Stimulated activated CD4-positive, alpha-beta T cell treated with anti-CD3 and anti-CD28 coated beads, Interleukin-1b, Interleukin-23, amount 100 ng/mL, for 1 hour (primary cell): ENCODE measurements at places on chromosomes 3 and 15.

GRCh38 chr3:24420224-24420623, 74.4 kb downstream of the THRB start:
- DNase-seq, result no peak

DNA sequence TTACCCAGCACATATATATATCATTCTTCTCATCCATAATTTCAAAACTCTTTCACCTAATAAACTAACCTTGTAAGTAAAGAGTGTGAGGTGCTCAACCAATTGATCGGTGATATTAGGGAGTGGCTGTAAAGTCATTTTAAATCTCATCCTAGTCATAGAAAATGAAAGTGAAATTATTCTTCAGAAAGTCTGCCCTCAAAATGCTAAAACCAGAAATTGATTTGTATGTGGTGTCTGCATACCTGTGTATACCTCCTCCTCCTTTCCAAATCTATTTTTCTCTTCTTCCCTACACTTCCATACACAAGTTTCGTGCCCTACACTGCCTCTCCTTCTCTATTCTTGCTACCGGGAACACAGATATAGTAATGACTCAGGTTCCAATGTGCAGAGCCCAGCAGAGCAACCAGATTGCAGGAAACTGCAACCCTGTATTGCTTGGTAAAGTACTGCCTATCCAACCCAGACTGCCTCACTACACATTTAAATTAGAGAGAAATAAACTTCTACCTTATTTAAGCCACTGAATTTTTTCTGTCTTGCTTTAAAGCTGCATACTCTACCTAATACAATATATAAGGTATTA, 7.4 kb upstream of the TBC1D5 start:
- DNase-seq, result no peak

- DNase-seq, result no peak
These were observed 1.3 kb downstream of the ALPK3 start for GRCh38 chr15:84818261-84819131.

DNA sequence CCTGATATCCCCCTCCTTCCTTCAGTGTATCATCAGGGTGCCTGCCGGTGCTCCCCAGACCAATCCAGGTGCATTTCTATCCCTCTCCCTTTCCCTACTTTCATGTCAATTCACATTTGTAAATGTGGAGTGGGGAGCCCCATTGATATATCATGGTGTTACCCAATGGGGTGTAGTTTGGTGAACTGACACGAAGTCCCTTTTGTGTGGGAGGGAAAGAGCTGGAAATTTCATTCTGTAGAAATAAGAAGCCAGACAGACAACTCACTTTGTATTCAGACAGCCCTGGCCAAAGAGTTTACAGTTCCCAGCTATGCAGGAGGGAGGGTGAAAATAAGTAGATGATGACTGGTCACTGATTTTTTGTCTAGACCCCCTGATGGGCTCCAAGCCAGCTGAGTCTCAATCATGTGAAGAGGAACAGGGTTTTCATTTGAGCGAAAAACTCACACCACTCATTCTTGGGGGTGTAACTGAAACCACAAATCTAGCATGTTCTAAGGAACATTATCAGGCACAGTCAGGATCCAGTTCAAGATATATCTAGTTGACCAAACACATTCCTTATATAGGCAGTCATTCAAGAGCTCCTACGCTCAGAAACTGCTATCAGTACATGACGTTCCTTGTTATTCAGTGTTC, 58.9 kb downstream of the LMCD1 start:
- DNase-seq, result no peak

- DNase-seq, result no peak
These were observed 11.3 kb downstream of the DUSP7 start for GRCh38 chr3:52044869-52045619.

DNA sequence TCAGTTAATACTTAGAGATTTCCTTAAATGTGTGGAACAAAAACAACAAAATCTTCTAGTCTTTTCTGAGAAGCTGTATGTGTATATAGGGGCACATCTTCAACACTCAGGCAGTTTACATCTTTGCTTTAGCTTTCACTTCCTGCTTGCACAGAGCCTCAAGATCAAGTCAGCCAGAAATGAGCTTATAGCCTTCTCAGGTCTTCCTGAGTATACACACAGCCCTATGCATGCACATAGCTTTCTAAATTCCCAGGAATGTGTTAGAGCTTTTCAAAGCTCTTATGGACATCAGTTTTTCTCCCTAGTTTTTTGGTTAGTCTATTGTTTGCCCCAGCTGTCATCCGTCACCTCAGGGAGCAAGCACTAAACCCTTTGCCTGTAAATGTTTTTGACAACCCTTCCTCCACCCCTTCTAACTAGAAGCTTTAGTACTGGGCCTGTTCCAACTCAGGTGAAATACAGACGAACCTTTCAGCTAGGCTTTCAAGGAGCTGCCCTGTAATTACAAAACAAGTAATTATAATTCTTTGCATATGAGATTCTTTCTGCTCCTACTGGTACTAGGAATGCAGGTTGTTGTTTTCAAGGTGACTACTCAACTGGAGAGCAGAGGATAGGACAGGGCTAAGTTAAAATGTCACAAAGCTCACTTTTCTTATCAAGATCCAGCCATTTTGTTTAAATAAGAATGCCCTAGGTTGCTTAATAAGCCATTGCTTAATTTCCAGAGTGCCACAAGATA, 22.6 kb upstream of the MTMR10 start:
- DNase-seq, result no peak

DNA sequence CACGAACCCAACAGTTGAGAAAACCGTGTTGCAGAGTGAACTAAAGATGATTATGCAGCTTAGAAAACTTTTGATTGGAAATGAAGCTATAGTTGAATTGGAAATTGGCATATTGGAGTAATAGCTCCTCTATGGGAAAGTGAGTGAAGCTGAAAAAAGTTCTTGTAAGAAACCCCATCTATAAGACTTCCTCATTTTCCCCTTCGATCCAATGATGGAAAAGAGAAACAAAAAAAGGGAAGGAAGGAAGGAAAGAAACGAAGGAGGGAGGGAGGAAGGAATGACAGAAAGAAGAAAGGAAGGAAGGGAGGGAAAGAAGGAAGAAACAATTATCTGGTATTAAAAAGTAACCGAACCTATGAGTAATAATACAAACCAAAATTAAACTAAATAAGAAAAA, 791.8 kb upstream of the NR2F2 start:
- DNase-seq, result no peak

DNA sequence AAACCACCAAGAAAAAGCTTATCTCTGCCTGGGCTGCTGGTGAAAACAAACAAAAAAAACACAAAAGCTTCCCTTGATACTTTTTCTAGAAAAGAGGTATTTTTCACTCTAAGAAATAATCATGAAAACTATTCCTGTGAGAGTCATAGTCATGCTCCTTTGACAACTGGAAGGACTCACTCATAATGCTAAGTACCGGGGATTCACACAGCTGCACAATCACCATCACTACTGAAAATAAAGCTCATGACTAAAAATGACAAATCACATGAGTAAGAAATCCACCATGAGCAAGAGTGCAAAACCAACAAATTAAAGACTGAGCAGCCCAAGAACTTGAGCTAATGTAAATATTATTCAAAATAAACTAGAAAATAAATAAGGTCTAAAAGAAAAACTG, 10.6 kb upstream of the POU1F1 start:
- no peak for DNase-seq

- DNase-seq, result no peak
These were observed 58.4 kb downstream of the NME9 start for GRCh38 chr3:138271189-138271794.

DNA sequence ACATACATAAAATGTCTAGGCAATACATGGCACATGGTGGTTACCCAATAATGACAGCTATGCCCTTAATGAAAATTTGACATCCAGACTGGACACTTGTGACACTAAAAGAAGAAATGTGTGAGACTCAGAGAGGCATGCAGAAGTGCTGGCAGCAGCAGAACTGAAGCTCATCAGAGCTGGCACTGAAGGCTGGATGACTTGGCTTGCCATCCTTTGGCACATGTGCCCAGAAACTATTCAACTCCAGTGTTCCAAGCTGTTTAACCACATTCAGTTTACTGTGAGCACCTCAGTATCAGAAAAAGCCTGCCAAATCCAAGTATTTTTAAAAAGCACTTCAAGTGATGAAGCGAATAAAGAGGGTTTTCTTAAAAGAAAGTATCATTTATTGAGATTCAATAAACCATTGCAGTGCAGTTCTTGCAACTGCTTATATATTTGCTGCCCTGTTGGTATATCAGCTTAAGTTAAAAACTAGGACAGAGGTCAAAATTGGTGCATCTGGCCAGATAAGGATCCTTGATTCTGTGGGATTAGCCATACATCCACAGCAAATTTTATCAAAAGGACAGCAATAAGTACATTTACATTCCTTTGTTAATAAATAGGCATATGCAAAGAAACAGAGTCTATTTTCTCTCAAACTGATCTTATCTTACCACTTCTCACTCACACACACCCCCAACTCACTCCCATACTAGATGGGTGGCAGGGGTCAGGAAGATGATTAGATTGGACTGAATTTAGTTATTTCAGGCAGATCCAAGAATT, 15.8 kb downstream of the IGSF11 start:
- no peak for DNase-seq

DNA sequence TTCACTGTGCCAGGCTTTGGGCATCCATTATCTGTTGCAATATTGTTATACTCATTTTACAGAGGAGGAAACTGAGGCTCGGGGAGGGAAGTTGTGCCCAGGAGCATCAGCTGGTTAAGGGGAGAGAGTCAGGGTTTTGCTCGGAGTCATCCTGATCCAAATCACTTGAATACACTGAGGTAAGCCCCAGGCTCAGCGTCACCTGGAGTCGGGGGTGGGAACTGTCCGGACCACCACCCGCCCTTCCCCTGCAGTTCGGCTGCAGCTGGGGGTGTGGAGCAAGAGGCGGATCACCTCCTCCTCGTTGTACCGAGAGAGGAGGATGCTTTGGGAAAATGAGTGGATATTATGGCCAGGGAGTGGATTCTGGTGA, 646 bp downstream of the HRH1 start:
- DNase-seq, result no peak

GRCh38 chr3:3015185-3016089, 94.7 kb downstream of the IL5RA start:
- DNase-seq, result no peak

- DNase-seq, result no peak
These were observed 39.6 kb upstream of the GYG1 start for GRCh38 chr3:148951599-148952361.

GRCh38 chr3:133474817-133475216, 75.0 kb downstream of the BFSP2 start:
- DNase-seq, result no peak

DNA sequence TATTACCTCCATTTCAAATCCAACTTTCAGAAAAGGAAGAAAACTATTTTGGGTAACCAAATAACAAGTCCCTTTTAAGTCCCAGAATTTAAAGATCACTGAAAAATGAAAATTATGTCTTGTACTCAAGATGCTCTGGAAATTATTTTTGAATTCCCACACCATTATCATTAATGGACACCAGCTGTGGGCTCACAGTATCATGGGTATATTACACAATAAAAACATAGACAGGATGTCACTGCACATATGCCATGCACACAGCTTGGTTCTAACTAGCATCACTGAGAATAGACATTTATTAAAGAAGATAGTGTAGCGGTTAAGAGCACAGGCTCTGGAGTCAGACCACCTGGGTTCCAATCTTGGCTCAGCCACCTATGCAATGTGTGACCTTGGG, 130.4 kb downstream of the FRMD5 start:
- DNase-seq, result no peak

GRCh38 chr3:129014793-129015345, 13.8 kb downstream of the EFCC1 start:
- no peak for DNase-seq

DNA sequence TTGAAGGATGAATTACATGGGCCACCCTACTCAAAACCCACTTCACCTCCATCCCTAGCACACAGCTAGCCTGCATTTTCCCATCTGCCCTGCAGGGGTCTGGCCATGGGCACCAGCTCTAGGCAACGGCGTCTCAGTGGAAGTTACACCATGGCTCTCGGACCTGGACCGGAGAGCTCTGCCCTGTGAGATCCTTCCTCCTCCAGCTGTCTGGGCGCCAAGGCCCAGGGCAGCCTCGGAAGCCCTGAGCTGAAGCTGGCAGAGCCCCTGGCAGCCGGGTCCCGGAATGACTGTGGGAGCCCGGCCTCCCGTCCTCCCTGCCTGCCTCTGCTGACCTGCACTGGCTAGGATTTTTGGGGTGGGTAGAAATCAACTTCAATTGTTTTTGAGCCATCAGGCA, 98.9 kb downstream of the CHSY1 start:
- DNase-seq, result no peak

DNA sequence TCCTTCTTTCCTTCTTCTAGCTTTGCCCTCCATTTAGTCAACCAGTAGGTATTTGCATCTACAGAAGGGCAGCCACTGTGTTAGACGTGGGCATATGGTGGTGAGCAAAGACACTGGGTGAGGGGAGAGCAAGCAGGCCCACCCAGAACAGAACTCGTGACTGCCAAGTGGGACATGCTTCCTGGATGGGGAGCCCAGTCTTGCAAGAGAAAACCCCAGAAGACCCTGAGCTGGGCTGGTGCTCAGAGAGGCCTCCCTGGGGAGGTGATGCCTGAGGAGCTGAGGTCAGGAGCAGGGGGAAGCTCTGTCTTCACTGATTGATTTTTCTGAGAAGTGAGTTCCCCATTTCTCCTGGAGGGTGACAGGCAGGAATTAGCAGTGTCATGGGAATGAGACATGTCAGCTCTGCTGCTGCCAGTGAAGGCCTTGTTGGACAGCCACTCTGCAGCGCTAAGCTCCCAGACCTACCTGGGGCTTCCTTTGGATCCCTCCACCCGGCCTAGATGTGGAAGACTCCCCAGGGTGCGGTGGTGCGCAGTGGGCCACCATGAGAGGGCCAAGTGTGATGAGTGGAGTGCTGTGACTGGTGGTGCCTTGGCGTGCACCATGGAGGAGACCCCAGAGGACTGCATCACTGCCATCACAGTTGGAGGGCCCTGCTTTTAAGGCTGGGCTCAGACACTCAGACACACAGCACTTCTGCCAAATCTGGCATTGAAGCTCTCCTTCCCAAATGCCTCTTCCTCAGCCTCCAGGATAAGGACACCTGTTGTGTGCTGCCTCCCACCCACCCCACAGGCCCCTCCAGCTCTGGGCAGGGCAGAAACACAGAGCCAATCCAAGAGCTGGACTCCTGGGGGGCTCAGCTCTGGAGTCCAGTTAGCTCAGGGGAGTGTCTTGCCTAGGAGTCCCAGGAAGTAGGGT, 40.0 kb upstream of the TOPBP1 start:
- no peak for DNase-seq

DNA sequence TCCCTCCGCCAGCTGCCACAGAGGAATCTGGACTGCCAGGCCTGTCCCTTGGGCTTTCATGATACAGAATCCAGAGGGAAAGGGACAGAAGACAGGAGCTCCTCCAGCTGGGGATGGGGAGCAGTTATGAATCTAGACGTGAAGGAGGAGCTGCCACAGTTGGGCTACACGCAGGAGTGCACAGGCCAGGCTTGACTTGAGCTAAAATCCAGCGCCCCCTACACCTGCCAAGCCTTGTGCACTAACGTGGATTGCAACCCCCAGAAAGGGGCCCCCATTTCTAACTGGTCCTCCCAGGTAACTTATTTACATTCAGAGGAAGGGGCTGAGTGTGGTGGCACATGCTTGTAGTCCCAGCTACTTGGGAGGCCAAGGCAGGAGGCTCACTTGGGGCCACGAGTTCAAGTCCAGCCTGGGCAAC, 14.3 kb downstream of the KLHL6 start:
- DNase-seq, result no peak

- DNase-seq, result no peak
These were observed 16.9 kb upstream of the RYR3 start for GRCh38 chr15:33293713-33294334.

- DNase-seq, result no peak
These were observed 105.1 kb downstream of the CPN2 start for GRCh38 chr3:194245975-194246561.
